ENCODE measurements at places on chromosomes 7 and 10.

- H3K4me3 ChIP-seq, result no peak overlapping the region
- no peak for DNase-seq
- no peak overlapping the region for H3K27ac ChIP-seq
- H3K27me3 ChIP-seq, result no peaks in the 10 kb centered on the region
Measured at GRCh38 chr7:20203316-20203715, 13.9 kb downstream of the MACC1 start.

DNA sequence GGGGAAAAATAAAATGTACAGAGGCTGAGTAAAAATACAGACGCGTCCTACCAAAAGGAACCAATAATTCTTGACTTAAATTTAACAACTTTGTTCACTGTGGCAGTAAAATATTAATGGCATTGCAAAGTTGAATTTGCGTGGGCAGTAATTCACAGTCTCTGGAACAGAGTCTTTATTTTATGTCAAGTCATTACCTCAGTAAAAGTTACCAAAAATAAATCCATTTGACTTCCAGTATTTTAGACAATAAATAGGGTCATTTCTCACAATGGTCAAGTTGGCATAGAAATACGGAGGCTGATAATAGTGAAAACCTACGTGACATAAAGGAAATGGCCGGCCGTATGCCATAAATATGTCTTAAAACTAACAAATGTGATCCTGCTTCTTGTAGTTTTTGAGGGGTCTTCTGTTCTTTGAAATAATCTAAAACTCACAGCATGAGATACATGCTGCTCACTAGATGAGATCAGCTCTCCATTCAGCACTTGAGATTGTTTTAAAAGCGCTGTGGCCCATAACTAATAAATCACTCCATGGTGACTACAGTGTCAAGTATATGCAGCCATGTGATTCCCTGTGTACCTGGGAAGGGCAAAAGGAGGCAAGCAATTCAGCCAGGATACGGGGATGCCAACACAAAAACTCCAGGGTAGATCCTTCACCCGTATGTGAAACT is 75.3 kb downstream of the DOCK4 start:
- no peak overlapping the region for H3K27ac ChIP-seq
- H3K36me3 ChIP-seq, result no peaks in the 10 kb centered on the region
- no peaks in the 10 kb centered on the region for H3K27me3 ChIP-seq
- no peaks in the 10 kb centered on the region for H3K4me1 ChIP-seq

DNA sequence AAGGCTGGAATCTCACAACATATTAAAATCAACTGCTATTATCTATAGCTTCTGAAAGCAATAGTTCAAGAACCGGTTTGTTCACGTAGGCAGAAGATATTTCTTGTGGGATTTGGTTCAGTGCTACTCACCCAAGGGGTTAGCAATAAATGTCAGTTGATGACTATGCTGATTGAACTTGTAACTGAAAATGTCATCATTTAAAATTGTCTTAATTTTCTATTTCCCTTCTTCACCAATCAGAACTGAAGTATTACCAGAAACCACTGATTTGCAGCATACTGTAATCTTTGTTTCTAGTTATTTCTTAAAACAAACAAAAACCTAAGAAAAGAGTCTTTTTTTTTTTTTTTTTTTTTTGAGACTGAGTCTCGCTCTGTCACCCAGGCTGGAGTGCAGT is 46.1 kb downstream of the CPEB3 start:
- H3K27ac ChIP-seq, result no peak overlapping the region
- H3K36me3 ChIP-seq, result peaks cover 14% of the 10 kb centered on the region
- H3K4me1 ChIP-seq, result peaks cover 28% of the 10 kb centered on the region
- H3K4me3 ChIP-seq, result no peak overlapping the region
- no peaks in the 10 kb centered on the region for H3K27me3 ChIP-seq
- DNase-seq, result no peak

DNA sequence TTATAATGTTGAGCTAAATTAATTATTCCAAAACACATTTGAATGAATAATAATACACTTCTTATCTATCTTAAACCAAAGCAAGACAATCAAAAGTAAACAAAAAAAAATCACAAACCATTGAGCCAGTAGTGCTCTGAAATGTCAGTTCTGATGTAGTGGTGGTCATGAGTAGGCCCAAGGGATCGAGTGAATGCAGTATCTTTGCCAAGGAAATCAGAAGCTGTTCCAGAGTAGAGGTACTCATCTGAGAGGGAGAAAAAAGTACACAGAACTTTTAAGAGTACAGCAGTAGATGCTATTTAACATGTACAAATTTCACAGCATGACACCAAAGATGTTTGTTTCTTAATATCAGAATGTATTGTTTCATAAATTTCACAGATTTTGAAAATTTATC is 121.5 kb downstream of the SEMA3D start:
- H3K4me3 ChIP-seq, result no peak overlapping the region
- no peaks in the 10 kb centered on the region for H3K4me1 ChIP-seq
- no peaks in the 10 kb centered on the region for H3K36me3 ChIP-seq
- no peak for DNase-seq
- H3K27me3 ChIP-seq, result no peaks in the 10 kb centered on the region

DNA sequence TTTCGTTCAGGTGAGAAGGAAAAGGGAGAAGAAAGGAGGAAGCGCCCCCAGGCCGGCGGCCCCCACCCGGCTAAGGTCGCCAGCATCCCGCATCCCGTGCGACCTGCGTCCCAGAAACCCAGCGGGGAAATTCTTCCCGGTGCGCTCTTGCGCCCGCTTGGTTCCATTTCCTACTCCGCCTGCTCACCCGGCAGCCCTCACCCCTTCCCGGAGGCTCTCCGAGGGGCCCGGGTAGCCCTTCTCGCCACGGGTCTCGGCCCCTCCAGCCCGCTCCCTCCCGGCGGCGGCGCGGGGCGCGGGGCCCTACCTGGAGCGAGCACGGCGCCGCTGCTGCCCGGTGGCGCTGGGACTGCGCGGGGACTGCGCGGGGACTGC is at the start of gene PRKCQ:
PRKCQ (minus strand) TSS at position 373 of the 375 bp plus-strand sequence. CDS start 65,141 bp downstream, outside the sequence.
- H3K36me3 ChIP-seq, result peaks cover 15% of the 10 kb centered on the region
- H3K4me3 ChIP-seq, result peak within 1 kb of the TSS; percentile 79
- no peak for DNase-seq

- H3K4me1 ChIP-seq, result no peaks in the 10 kb centered on the region
- H3K4me3 ChIP-seq, result no peak overlapping the region
- H3K27me3 ChIP-seq, result no peaks in the 10 kb centered on the region
- no peak overlapping the region for H3K27ac ChIP-seq
Measured at GRCh38 chr10:76667408-76668370, 969.9 kb downstream of the KCNMA1 start.
